ENCODE measurements at places on chromosomes 12 and 14.
A peak's percentile ranks its signal among the peaks of the same experiment; 100 is the strongest.

DNA sequence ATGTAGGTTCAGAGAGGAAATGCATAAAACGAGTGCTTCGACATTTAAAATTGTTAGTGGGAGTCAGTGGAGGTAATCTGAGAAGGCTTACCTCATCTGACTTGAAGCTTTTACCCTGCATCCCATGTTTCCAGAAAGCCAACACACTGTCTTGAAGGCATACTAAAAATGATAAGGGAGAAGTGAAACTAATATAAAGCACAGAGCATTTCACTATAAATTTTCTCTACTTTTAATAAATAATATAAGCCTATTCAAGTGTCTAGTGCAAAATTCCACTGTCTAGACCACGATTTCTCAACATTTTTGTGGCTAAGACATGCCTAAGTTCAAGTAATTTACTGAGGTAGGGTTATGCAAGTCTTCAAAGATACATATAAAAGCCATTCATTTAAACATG lies 29.1 kb upstream of the CDKL1 start:
- no peak for DNase-seq

DNA sequence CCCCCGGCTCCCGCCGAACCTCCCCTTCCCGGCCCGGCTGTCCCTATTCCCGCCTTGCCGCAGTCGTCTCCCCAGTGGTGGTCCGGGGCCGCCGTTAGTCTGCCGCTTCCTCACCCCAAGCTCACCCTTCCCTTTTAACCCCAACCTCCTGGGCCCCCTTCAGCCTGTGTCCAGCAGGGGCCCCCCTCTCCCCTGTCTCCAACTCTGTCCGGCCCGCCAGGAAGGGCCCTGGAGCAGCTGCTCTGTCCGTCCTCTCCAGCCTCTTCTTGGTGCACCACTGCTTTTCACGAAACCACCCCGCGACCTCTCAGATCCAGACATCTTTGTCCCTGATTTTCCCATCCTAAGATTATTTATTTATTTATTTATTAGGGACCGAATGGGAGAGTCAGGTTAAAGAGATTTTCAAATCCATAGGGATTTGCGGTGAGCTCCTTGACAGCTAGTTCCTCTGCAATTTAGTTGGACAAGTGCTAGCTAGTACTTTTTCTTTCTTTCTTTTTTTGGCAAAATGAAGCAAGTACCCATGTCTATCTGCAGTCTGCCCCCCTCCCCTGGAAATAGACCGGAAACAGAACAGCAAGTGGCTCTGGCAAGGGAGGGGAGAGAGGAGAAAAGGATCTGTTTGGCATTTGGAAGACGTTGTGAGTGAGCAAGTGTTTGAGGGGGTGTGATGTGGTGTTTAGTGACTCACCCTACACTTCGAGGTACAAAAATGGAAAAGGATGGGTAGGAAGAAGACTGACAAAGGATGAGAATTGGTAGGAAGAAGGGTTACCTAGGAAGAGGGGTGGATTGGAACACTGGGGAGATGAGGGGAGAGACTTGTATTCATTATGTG lies 632 bp downstream of the UBR7 start:
- DNase-seq = no peak

DNA sequence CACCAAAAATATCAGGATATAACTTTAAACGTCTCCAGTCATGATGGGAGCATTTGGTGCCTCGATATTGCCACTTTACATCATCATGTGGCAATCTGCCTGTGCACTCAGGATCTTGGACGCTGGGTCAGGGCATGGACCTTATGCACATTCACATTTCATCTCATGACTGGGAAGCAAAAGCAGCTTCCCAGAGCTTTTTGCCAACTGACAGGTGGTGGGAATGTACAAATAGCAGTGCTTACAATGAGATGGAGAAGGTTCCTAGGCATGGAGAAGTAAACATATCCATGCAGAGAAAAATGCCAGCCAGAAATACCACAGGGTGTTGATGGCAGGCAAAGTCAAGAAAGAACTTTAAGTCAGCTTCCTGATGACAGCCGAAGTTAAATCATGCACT lies 30.3 kb downstream of the EFCAB11 start:
- no peak for DNase-seq

- DNase-seq = no peak
Observed at GRCh38 chr14:66074537-66074936, 411.6 kb upstream of the CCDC196 start.

DNA sequence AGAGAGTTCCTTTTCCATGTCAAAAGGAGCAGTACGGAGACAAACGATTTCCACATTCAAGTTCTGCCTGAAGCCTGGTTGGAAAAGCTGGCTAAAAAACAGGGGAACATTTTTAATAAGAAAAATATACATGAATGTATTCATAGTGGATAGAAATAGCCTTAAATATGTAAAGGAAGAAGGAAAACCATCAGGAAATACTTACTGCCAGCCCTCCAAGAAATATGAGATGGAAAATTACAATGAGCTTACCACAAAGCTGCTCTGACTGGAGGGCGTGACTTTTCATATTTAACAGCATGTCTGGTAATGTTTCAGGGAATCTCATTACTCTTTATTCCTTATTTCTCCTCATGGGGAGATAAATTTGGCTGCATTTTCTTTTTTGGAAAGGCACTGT lies 75.9 kb upstream of the ZDHHC17 start:
- DNase-seq = no peak

DNA sequence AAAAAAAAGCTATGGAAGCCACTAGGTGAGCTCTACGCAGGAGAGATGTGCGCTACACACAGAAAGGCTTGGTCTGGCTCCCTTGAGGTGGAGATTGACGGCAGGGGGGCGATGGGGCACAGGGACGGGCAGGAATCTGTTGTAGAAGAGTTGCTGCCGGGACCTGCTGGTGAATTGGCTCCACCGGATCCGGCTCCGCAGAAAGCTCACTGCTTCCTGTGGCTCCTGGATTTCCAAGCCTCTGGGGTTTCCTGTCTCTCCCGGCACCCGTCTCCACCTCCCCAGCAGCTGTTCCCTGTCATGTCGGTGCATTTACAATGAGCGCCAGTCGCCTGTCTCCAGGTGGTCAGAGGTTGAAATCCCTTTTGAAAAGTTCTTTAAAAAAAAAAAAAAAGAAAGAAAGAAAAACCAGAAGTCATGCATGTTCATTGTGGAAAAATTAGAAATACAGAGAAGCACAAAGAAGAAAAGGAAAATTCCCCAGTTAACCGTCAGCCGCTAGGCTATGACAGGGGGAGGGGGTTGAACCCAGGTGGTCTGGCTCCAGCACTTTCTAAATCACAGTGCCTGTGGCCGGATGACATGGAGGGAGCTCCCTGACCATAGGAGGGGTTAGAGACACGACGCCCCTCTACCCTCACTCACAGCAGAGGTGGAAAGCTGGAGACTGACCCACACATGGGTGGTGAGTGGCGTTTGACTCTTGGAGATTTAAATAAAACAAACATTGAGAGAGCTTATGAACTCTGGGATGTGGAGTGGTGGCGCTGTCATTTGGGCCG lies 20.8 kb downstream of the FAM222A start:
- DNase-seq = no peak

DNA sequence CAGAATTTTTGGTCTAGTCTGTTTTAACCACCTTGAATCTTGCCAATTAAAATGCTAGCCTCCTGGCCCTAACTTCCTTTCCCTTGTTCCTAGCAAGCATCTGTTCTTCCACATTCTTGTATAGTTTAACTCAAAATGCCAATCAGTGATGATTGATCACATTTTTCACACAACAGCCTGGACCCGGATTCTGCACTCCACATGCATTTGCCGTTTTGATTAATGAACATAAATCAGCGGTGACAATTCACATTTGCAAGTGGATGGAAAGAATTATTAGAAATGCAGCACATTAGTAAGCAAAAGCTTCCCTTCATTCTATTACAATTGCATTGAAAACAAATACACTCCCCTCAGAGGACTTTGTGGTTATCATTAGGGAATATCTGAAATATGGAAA lies 83.4 kb downstream of the PDZRN4 start:
- no peak for DNase-seq

DNA sequence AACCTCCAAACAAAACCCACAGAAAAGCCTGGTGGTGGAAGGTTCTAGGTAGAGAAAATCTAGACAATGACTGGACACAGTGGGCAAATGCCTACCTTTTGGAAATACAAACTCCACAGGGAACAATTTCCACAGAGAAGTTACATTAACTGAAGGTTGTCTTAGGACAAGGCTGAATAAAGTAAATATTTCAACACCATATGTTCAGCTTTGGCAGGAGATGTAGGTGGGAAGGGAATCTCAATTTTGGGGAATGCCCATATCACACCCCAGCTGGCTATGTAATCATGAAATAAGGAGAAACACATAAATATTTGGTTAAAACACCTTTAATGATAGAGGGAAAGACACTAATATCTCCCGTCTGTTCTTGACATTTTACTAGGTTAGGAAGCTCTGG lies 5.4 kb downstream of the SALL2 start:
- no peak for DNase-seq

DNA sequence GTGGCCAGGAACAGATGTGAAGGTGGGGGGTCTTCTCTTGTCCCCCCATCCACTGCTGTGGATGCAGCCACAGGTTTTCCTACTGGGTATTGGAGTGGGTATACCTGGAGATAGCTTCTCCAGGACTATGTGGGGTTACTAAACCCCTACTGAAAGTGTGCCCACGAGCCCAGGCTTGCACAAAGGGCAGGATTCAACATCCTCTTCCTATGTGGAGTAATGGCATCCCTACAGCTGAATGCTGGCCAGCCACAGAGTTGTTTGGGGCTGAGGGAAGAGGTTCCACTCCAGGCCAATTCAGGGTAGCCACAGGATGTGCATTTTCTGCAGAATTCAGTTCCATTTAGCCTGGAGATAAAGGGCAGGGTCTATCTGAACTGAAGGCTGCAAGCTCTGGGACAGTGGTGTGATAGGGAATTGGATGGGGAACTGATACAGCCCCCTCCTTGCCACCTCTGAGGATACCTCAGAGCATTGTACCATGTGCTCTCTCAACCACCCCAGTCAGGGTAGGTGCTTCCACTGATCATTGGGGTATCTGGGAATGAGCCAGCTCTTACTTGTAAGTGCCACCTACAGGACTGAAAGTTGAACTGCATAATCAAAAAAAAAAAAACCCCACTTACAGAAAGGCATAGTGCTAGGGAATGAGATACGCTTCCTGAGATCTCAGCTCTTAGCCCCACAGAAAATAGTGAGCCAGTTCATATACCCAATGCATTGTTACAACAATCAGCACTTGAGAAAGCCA lies 187.1 kb downstream of the KITLG start:
- DNase-seq = no peak

- DNase-seq = no peak
Observed at GRCh38 chr12:1703771-1704722, 13.2 kb downstream of the ADIPOR2 start.

DNA sequence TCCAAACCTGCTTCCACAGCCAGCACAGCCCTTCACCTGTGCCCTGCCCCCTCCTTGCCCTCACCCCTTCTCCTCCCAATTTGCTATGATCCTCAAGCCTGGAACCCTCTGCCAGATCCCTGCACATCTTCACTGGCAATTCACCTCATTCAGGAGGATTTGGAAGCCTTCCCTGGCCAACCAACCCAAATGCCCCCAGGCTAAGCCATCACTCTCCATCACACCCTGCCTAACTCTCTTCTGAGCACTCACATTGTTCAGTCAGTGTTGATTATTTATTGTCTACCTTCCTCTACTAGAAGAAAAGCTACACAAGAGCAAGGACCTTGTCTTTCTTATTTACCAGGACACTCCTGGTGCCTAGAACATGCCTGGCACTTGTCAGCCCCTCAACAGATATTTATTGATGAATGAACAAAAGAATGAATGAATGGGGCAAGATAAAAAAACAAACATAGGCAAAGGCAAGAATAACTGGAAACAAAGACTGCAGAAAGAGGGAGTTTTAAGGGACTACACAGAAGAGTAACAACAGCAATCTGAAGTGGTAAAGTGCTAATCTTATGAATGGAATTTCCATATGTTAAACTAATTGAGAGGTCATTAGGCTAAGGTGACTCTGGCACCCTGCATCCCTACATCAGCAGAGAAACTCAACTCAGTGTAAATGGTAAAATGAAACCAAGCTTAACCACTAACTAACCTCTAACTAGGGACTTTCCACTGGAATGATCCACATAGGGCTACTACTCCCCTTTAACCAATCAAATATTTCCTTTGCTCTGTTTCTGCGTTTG lies 33.4 kb downstream of the TMTC1 start:
- DNase-seq = no peak

DNA sequence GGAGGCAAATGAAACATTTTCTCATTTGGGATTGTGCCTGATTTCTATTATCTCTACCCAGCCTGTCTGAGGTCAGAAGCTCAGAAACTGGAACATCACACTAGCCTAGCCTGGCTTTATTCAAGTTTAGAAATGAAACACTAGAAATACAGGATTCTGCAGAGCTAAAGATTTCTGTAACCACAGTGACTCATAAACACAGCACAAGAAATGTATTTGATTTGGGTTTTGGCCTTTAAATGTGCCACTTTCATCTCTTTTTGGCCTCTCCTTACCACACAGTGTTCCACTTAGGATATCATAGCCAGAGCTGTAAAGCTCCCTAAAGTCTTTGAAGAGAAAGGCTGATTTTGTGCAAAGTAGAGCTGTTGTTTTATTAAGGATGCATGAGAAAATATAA lies 307.5 kb downstream of the EMP1 start:
- no peak for DNase-seq

- no peak for DNase-seq
Observed at GRCh38 chr12:110074089-110074488, 25.8 kb upstream of the C12orf76 start.

- no peak for DNase-seq
Observed at GRCh38 chr14:89793367-89793716, 161.2 kb downstream of the EFCAB11 start.

- DNase-seq = peak; percentile 90
Observed at GRCh38 chr14:104768437-104769323, 15.7 kb downstream of the SIVA1 start.

- no peak for DNase-seq
Observed at GRCh38 chr12:26034371-26035142, 76.1 kb downstream of the RASSF8 start.

GRCh38 chr12:99985129-99985570 lies 414 bp upstream of the ANKS1B start:
- no peak for DNase-seq

- DNase-seq = peak; percentile 27
Observed at GRCh38 chr14:32252030-32252670, 49.1 kb upstream of the RNU6-8 start.

GRCh38 chr12:122422730-122423257 lies 325 bp upstream of the CLIP1 start:
- DNase-seq = no peak

Data from stimulated activated CD8-positive, alpha-beta memory T cell treated with anti-CD3 and anti-CD28 coated beads, Interleukin-4, amount 100 ng/mL, for 1 hour (primary cell).